Adipose tissue (tissue), 3 donors: ENCODE measurements at places on chromosomes 13 and 19. TPM values are rescaled to one million over a fixed set of nuclear protein-coding genes. Genes with fewer than 3 reads are reported as not detected.

Gene PBX4
- polyA plus RNA-seq: 1.6 TPM

Gene IGFL2
- 1.1 TPM for polyA plus RNA-seq

Gene ATP8B3
- polyA plus RNA-seq: 1.8 TPM

Gene LILRA1
- 0.31 TPM for polyA plus RNA-seq

Gene CC2D1A
- 20.4 TPM for polyA plus RNA-seq

Gene PSG5
- not detected for polyA plus RNA-seq

Gene NLRP4
- not detected for polyA plus RNA-seq

Gene NCCRP1
- polyA plus RNA-seq: not detected

Gene ZFP14
- 0.61 TPM for polyA plus RNA-seq

Gene HAUS8
- polyA plus RNA-seq: 9.0 TPM
